ENCODE measurements at places on chromosomes 4 and X.

GRCh38 chr4:181677201-181677600 is 566.0 kb upstream of the TENM3 start:
- DNase-seq: no peak

DNA sequence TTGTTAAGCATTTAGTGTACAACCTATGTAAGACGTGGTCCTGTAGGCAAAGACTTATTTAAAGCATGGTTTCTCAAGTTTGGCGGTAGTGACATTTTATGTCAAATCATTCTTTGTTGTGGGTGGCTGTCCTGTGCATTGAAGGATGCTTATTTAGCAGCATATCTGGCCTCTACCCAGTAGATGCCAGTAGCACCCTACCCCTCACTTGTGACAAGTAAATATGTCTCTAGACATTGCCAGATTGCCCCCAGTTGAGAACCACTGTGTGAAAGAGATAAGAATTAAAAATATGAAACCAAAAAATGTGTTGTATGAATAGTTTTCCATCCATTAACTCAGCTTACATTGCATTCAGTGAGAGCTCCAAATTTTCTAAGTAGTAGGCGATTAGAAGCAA is 25.5 kb downstream of the MMAA start:
- DNase-seq: no peak

DNA sequence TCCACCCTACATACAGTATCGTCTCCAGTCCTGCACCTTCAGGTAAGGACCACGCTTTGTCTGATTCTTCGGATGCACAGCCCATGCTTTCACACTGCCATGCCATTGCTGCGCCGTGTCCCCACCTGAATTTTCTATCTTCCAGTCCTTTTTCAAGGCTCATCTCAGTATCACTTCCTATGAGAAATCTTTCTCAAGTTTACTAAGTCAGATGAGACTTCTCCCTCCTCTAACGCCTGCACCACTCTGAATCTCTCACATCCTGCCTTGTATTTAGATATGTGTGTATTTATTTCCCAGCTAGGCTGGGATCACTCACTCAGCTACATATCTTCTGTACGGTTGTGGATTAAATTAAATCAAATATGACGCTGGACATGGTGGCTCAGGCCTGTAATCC is 116.8 kb downstream of the SMIM20 start:
- DNase-seq: no peak

DNA sequence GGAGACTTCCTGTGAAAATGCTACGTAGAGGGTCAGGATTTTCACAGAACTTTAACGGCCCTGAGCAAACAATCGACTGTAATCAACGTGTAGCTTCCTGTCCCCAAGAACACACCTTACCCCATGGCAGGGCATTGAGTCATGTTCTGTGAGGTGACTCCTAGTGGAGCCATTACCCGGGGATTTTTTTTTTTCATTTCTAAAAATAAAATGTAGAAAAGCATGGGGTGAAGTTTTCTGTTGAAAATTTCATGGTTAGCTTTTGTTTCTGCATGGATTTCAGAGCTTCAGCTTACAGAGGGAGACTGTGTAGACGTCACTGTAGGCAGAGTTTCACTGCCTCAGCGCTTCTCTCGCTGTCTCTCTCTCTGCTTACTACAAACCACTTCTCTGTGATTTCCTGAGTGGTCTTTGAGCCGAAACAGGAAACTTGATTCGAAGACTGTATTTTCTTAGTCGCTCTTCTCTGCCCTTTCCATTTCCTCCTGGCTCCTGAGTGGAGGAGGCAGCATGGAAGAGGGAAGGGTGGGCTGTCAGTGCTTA is 111.7 kb downstream of the NFKB1 start:
- DNase-seq: no peak

DNA sequence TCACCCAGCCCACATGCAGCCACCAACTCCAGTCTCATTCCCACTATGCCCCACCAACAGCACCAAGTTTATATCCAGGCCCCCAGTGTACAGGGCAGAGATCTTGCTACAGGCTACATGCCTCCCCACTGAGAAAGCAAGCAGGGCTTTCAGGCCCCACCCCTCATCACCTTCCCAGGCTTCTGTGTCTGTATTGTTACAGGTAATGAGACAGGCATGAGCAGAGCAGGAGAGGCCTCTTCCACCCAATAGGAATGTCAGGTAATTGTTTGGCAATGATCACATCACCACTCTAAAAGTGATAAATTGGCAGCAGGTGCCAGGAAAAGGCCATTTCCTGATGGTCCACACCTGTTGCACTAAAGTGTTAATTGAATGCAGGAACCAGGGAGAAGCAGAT is 102.5 kb downstream of the ZNF518B start:
- DNase-seq: no peak

DNA sequence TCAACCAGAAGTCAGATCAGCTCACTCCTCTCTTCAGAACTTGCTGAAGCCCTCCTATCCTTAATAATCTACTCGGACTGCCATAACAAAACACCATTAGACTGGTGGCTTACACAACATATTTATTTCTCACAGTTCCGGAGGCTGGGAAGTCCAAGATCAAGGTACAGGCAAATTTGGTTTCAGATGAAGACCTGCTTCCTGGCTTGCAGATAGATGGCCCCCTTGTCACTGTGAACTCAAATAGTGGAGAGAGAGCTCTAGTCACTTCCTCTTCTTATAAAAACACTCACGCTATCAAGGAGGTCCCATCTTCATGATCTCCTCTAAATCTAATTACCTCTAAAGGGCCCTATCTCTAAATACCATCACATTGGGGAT is 125.1 kb downstream of the CAMK2D start:
- no peak for DNase-seq

DNA sequence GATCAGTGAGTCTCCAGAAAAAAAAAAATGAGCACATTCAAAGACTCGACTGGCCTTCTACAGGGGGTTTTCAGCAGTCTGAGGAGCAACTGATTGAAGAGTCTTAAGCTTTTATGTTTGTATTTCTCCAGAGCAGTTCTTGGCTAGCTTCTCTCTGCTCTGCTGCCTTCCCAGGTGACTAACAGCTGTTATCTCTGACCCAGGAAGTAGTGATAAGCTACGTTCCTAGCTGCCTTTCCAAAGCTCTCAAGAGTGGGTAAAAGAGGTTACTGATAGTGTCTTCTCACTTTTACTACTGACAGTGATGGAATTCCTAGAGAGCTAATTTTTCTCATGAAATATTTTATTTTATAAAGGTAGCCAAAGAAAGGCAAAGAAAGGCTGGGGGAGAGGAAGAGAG is 66.6 kb downstream of the ENOX2 start:
- DNase-seq: no peak

DNA sequence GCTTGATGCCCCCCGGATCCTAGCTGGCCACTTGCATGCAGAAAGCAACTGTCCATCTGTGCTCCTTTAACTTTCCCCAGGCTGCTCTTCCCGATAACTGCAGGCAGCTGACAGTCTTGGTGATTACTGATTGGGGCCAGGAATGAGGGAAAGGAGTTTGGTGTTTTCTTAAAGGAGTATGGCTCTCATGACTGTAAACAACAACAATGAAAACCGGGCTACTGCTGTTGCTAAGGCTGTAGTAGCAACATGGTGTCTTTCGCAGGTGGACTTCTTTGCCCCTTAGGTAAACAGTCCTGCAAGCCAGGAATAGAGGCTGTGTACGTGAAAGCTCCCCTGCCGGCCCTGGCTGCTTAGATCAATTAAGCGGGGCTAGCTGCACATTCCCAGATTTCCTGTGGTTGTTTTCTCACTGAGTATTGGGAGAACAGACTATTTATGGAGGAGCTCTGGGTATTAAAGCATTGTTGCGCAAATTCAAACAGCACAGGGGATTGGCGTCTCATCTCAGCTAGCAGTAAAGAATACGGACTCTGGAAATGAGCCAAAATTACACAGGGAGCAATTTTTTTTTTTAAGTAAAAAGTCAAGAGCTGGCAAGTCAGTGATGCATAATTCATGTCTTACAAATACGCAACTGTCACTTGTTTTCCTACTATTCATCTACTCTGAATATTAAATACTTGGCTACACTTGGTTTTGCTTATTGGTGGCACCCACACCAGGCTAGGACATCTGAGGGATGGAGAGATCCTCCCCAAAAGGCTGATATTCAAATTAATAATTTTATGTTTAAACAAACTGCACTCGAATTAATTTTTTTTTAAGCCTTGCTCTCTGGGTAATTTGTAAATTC is 61.6 kb upstream of the NAP1L5 start:
- no peak for DNase-seq

DNA sequence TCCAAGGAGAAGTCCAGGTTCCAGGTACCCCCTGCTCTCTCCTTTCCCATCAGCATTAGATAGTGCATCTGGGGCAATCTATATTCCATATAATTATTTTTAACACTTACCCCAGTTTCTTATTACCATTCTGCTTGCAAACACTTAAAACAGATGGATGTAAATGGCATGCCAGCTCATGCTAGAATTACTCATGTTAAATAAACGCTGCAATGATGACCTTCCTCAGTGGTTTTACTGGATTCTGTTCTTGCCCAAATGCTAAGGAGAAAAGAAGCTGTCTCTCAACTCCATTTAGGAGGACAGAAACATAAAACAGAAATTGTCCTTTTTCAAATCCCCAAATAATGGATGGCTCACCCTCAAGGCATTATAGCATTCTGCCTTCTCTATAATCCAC is 161.1 kb downstream of the NLGN4X start:
- no peak for DNase-seq

GRCh38 chrX:97672138-97672537 is 788.4 kb downstream of the RPA4 start:
- no peak for DNase-seq

- no peak for DNase-seq
Observed at GRCh38 chr4:184283659-184284335, 66.1 kb upstream of the ENPP6 start.
